Mesothelial cell of epicardium (in vitro differentiated cells): ENCODE measurements at places on chromosomes 3 and 15. TPM values are rescaled to one million over a fixed set of nuclear protein-coding genes. Genes with fewer than 3 reads are reported as not detected.

Gene ZNF445
- total RNA-seq: 51.7 to 54.1 TPM (median 52.6 TPM) in 3 replicates

Gene RTP3
- total RNA-seq: not detected in 3 replicates

Gene VPS13C
- total RNA-seq: 42.8 to 44.9 TPM (median 44.7 TPM) in 3 replicates

Gene C15orf62
- total RNA-seq: 0.44 to 0.47 TPM (median 0.45 TPM) in 3 replicates

Gene GOLGA8J
- not detected in 3 replicates for total RNA-seq

Gene FEZF2
- not detected in 3 replicates for total RNA-seq

GRCh38 chr3:14797731-14798130 lies 21.0 kb upstream of the FGD5 start:
- DNase-seq: no peak
- H3K36me3 ChIP-seq: no peaks in the 10 kb centered on the region
- no peak overlapping the region for H3K4me3 ChIP-seq

DNA sequence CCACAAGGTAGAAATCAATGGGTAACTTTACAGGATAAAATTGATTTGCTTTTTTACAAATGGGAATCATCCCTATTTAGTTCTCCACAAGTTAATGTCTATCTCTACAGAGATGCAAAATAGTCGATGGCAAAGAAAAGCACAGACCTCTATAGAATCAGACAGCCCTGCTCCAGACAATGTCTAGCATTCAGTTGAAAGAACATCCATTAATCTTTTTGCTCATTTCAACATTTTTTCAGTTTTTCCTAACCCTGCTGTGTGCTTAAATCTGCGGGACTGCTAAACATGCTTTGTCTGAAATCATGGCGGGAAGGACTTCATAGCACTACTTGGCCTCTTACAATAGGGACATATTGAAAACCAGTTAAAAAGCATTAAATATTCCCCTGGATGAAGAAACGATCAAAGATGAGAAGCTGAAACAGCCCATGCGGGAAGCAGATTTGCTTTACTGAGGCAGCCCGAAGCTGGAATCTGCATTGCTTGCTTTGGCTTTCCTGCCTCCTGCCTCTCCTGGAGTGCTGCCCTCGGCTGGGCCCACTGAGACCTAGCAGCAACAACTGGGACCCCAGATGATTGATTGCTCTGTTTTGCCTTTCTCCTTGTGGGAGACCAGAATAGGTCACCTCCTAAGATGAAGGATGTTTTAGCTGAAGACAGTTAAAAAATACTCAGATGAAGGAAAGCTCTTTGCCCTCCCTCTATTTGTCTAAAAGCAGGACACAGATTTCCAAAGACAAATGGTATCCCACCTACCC lies 38.5 kb upstream of the RASGRP1 start:
- H3K27me3 ChIP-seq: no peaks in the 10 kb centered on the region
- no peaks in the 10 kb centered on the region for H3K36me3 ChIP-seq
- DNase-seq: no peak
- H3K4me3 ChIP-seq: no peak overlapping the region
- H3K27ac ChIP-seq: no peak overlapping the region

DNA sequence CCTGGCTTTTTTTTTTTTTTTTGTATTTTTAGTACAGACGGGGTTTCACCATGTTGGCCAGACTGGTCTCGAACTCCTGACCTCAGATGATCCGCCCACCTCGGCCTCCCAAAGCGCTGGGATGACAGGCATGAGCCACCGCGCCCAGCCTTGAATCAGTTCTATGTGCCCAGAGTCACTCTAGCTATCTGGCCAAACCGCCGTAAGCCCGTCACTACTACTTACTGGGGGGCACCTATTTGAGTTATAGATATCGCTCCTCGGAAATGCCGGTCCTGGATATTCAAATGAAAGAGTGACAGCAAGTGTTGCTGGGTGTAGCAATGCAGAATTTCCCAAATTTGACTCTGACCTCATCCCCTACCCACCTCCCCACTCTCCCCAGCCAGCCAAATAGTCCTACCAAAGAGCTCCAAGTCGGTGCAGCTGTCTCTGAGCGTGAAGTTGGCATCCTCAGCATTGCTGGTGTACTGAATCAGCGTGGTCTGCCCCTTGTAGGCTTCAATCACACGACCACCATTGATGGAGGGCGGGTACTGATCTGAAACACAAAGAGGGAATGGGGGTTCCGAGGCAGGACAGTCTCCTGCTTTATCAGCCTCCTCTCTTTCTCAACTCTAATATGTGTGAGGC lies 38.1 kb downstream of the MUC20 start:
- no peak overlapping the region for H3K27ac ChIP-seq
- no peak overlapping the region for H3K4me3 ChIP-seq
- no peaks in the 10 kb centered on the region for H3K36me3 ChIP-seq
- peaks cover 5% of the 10 kb centered on the region for H3K27me3 ChIP-seq
- DNase-seq: no peak

DNA sequence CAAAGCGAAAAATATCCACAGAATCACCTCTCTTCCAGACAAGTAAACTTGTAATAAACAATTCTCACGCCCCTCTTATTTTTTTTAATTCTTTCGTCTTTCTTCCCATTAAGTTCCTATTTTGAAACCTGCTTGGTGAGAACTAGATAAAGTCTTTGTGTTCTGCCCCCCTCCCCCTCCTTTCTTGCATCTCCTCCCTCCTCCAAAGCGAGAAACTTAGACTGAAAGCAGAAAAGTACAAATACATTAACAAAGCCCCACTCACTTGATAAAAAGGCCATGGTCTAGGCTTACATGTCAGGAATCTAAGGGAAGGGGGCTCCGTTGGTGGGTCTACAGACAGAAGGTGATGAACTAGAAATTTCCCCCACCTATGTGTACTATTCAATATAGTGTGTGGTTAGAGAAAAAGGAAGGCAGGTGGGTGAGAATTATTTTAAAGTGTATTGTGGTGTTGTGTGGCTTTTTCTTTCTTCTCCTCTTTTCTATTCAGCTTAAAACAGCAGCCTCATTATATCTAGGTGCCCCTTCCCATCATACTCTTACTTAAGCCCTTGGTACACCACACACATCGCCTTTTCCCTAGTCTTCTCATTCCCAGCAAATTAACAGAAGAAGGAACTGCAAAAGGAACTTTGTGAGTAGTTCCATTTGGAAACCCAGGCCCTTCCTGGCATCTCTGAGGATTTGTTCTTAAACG lies 215.3 kb downstream of the MEIS2 start:
- DNase-seq: no peak
- peak overlapping the region; percentile 98 for H3K27ac ChIP-seq
- H3K4me1 ChIP-seq: peaks cover 93% of the 10 kb centered on the region
- peak overlapping the region; percentile 76 for H3K4me3 ChIP-seq
- H3K27me3 ChIP-seq: no peaks in the 10 kb centered on the region

- no peaks in the 10 kb centered on the region for H3K36me3 ChIP-seq
- no peak overlapping the region for H3K27ac ChIP-seq
- H3K4me1 ChIP-seq: no peaks in the 10 kb centered on the region
- DNase-seq: no peak
- no peak overlapping the region for H3K4me3 ChIP-seq
Observed at GRCh38 chr3:85342915-85343314, 384.1 kb downstream of the CADM2 start.

GRCh38 chr15:77542491-77543001 lies 90.2 kb downstream of the LINGO1 start:
- DNase-seq: no peak
- H3K27ac ChIP-seq: no peak overlapping the region
- no peak overlapping the region for H3K4me3 ChIP-seq
- H3K4me1 ChIP-seq: peaks cover 24% of the 10 kb centered on the region
- no peaks in the 10 kb centered on the region for H3K27me3 ChIP-seq
- no peaks in the 10 kb centered on the region for H3K36me3 ChIP-seq

GRCh38 chr3:50883755-50884154 lies 209.0 kb downstream of the DOCK3 start:
- H3K4me3 ChIP-seq: no peak overlapping the region
- DNase-seq: no peak
- no peaks in the 10 kb centered on the region for H3K36me3 ChIP-seq
- no peak overlapping the region for H3K27ac ChIP-seq
- no peaks in the 10 kb centered on the region for H3K4me1 ChIP-seq

- no peaks in the 10 kb centered on the region for H3K27me3 ChIP-seq
- H3K4me3 ChIP-seq: no peak overlapping the region
- H3K4me1 ChIP-seq: no peaks in the 10 kb centered on the region
- no peak for DNase-seq
- no peaks in the 10 kb centered on the region for H3K36me3 ChIP-seq
Observed at GRCh38 chr3:114823061-114823460, 324.0 kb downstream of the ZBTB20 start.
